Cardiac muscle cell (in vitro differentiated cells and primary cell): ENCODE measurements at places on chromosomes 1 and 21.
A peak's percentile ranks its signal among the peaks of the same experiment; 100 is the strongest.

GRCh38 chr1:216830424-216831210 is 107.4 kb upstream of the ESRRG start:
- no peak for DNase-seq

DNA sequence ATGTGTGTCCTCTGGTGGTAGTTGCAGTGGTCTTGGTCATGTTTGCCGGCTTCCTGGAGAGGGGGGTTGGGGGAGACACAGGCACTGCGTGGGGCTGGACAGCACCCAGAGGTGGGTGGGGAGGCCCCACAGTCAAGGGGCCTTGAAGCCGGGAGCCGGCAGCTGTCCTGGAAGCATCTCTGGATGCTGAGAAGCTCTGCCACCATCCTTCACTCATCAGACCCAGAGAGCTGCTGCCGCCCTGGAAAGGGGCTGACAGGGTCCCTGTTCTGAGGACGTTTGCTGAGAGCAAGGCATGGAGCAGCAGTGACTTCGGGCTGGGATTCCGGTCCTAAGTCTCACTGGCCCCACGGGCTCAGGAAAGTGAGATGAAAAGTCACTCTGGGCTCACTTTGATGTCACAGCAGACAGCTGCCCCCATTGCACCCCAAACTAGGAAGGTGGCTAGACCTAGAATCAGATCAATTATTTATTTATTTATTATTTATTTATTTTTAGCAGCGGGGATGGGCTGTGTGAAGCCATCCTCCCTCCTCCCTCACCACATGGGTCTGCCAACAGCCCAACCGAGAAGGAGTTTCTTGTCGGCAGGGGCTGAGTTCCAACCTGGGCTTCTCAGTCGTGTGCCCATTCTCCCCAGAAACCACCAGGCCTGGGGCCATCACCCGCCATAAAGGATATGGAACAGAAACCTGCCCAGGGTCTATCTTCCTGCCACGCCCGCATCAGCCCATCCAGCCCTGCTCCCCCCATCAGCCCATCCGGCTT is 547.4 kb downstream of the PTPRU start:
- no peak for DNase-seq

DNA sequence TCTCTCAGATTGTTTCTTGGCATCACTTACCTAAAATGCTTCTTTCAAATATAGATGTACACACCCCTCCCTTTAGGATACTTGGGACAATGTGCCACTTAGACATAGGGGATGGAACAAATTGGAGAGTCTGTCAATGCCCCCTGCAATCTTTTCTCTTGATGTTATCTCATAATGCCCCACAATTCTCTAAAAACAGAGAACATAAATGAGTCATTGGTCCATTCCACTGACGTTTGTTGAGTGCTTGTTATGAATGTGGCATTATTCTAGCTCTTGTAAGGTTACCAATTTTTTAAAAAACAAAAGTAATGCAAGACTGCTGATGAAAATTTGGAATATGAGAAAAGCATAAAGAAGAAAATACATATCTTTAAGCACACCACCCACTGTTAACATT is 5.6 kb upstream of the SMIM11 start:
- no peak for DNase-seq

DNA sequence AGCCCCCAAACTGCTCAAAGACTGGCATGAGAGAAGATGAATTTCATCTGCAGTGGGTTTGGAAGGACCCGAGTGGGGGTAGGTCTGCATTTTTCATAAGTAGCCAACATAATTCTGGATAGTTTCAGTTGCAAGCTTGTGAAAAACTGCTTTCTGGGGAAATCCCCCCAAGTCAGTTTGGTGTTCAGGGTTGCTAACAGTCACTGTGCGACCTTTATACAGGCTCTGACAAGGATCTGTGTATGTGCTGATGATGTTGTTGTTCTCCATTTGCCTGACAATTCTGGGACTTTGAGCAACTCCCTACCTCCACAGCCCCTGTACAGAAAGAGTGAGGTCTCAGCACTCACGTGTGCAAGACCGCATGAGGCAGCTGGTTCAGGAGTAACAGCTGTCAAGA is 87.9 kb downstream of the SUSD4 start:
- DNase-seq, result no peak

DNA sequence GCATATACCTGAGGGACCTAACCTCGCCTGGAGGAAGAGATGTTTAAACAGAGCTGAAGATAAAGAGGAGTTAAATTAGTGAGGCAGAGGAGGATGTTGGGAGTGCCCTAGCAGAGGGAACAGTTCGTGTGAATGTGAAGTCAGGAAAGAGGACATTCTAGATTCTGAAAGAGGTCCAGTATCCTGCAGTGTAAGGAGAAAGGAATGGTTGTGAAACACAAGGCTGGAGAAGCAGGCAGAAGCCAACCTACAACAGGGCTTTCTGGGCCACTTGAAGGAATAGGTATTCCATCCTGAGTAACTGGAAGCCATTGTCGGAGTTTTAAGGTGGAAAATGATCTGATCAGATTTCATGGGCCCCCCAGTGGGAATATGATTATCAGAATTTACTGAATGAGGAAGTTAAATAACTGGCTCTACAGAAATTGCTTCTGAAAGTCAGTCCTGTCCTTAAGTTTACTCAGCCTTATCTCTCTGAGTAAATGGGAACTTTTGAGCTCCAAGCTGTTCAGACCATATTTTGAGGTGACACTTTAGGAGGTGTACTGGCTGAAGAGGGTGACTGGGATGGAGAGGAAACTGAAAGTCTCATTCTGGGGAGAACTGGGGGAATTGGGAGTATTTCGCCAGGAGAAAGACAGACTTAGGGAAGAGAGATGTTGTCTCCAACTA is 24.4 kb upstream of the FAAH start:
- DNase-seq, result peak; percentile 13

DNA sequence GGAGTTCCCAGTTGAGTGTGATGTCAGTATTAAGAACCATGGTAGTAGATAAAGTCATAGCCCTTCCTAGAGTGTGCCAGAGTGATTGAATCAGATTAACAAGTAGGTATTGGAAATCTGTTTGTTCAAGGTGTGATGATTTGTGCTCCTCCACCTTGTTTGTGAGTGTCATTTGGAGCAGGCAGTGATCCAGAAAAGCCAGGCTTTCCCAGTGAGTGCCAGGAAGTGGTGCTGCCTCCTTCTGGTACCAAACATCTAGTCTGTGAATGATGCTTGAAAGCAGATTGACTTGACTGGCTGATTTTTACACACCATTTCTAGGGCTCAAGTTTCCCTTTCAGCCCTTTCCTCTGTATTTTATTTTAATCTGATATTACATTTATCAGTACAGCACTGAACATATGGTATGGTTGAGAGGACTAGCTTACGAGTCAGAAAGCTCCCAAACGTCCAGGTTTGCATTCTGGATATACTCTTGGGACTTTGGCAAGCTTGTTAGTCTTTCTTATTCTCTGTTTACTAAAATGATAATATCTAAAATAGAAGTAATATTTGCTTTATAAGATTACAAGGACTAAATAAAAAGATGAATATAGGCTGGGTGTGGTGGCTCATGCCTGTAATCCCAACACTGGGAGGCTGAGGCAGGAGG is 100.7 kb downstream of the PATJ start:
- DNase-seq, result peak; percentile 22

DNA sequence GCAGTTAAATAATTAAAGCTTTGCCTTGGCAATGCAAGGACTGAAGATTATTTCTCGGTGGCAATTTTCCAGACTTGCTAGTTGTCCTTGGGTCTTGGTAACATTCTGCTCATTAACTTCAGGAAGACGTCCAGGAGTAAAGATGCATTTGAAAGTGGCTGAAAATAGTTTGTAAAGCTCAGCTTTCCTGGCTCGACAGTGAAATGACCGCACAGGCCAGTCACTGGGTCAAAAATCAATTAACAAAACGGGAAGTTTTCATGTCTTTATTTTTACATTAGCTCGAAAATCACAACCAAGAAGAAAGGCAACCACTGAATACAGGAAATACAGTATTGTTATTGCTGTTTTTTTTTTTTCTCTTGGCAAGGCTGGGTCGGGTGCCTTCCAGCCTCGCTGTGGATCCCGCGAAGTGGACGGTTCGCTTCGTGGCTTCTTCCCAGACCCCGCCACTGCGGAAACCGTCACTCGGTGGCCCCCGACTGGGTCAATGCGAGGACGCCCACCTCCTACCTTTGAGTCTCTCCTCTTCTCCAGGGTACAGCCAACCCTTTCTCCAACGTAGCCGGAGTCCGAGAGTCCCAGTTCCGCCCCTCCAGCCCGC is 479 bp upstream of the SNX7 start:
- peak; percentile 12 for DNase-seq

DNA sequence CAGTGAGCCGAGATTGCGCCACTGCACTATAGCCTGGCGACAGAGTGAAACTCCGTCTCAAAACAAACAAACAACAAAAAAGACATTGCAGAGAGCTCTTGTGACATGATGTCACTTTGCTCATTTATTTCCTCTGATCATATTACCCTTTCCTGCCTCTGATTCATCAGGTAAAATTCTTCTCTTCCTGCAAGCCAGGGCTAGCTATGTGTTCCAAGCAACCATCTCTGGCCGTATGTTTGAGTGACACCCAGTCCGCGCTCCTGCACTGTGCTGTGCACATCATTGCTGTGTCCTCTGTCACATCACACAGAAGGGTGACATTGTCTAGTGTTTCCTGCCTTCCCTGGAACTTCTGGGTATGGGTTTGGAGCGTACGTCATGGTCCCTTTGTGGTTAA is 251.3 kb downstream of the PCP4 start:
- no peak for DNase-seq

GRCh38 chr1:66285618-66286270 is 248.2 kb upstream of the SGIP1 start:
- no peak for DNase-seq

DNA sequence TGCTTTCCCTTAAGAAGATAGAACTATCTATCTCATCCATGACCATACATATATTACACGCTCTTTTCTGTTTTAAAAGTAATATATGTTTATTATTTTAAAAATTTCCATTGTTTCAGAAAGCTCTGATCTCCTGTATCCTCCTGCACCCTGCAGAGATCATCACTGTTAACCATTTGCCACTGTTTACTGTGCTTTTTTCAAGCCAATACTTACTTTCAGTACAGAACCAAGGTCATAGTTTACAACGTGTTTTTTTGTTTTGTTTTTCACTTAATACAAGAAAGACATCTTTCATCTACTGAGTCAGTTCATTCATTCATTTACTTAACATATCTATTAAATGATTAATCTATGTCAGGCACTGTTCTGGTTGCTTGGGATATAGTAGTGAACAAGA is 10.2 kb downstream of the SESN2 start:
- no peak for DNase-seq

DNA sequence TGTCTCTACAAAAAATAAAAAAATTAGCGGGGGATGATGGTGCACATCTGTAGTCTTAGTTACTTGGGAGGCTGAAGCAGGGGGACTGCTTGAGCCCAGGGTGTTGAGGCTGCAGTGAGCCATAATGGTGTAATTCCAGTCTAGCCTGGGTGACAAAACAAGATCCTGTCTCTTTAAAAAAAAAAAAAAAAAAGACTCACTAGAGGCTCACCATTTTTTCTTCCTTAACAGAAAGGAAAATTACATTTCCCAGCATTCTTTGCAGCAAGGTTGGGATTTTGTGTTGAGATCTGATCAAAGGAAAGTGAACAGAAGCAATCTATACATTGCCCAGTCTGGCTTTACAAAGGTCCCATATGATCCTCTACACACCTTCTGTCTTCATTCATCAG is 21.5 kb downstream of the GFI1 start:
- no peak for DNase-seq

DNA sequence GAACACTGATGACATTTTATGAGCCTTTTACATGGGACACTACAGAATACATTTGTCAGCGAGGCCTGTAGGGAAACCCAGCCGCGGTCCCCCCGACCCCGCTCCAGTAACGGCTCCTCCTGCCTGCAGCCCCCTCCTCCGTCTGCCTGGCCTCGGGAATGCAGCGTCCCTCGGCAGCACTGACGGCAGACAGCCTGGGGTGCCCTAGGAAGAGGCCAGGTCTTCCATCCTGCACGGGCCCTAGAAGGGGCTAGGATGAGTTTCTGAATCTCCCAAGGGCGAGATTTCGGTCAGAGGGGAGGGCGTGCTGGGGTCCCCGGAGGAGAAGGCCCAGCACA is 8.4 kb downstream of the SAMD11 start:
- DNase-seq, result no peak

- DNase-seq, result no peak
Measured at GRCh38 chr1:185348296-185348695, 31.3 kb upstream of the IVNS1ABP start.

- peak; percentile 25 for DNase-seq
Measured at GRCh38 chr1:118317842-118318614, 133.0 kb upstream of the SPAG17 start.

DNA sequence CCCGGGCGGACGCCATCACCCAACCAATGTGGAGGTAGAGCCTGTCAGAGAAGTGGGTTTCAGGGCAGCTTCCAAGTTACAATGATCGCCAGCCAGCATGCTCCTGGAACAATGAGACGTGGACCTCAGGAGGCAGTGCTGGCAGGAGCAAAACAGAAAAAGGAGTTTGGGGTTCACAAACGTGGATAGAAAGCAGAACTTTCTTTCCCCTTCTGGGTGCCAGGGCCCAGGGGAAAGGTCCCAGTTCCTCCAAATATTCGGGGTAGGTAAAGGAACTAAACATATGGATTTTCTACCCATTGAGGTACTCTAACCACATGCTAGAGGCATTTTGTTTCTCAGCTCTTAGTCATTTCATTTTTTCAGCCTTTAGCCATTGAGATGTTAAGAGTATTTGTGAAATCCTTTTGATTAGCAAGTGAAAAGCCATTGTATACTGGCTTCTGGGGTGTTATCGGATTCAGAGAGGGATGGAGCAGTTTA is 488.4 kb upstream of the ADGRL2 start:
- DNase-seq, result no peak

DNA sequence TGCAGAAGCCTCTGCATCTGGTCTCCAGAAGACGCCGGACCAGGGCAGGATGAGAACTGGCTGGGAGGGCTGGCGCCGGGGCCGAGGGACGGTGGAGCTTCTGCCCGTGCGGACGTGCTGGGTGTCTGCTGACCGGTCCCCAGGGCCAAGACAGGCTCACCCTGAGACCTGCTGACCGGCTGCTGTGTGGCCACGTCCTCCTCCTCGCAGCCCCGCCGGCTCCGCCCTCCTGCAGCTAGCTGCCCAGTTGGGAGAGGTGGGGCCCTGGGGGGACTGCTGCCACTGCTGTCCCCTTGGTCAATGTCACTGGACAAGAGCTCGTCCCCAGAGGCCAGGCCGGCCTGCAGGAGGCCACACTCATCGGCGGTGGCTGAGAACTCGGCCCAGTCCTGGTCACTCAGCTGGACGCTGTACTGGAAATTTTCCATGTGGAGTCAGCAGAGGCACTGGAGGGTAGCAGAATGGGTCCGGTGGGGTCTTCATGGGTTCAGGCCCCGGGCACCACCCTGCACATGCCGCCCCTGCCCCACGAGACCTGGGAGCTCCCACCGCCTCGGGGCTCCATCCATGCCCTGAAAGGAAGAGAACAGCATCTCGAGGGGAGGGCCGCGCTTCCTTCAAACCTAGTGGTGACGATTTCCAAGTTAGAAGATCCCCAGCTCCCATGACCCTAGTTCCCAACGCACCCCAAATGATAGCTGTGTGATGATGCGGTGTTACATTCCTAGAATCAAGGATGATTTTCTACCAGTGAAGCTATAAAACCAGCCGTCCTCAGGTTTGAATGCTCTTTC is 1.1 kb downstream of the PERM1 start:
- no peak for DNase-seq

GRCh38 chr1:212073490-212073889 is 37.9 kb downstream of the DTL start:
- no peak for DNase-seq

GRCh38 chr1:84683508-84683907 is 6.8 kb downstream of the SSX2IP start:
- no peak for DNase-seq
